ENCODE measurements at places on chromosomes 16 and 17. TPM values are rescaled to one million over a fixed set of nuclear protein-coding genes. Genes with fewer than 3 reads are reported as not detected.

DNA sequence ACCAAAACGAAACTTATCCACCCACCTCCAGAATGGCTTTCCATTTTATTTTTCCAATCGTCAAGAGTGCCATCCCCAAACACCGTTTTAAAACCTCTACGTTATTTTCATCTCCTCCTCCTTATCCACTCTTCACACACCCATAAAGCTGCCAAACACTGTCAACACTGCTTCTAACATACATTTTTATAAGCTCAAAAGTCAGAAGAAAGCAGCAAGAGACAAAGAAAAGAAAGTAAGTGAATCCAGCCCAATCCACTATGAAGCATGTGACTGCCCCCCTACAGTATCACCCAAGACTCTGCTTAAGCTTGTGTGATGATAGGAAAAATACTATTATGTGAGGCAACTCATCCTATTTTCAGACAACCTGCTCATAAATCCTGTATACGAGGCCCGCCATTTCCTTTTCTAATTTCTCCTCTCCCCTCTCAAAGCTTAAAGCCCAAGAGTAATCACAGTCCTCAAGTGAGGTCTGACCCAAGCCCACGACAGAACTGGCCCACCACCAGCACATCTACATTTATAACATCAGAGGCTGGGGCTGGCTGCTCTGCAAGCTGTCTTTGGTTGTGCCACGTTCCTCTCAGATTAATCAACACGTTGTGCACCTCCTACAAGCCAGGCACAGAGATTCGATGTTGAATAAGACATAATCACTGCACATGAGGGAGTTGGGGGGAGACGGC lies 16.3 kb downstream of the USP31 start:
- DNase-seq, result no peak
- peaks cover 28% of the 10 kb centered on the region for H3K4me1 ChIP-seq
- H3K4me3 ChIP-seq, result peak overlapping the region; percentile 43
- H3K27me3 ChIP-seq, result no peaks in the 10 kb centered on the region
- no peaks in the 10 kb centered on the region for H3K36me3 ChIP-seq
- peak overlapping the region; percentile 71 for H3K27ac ChIP-seq

- no peaks in the 10 kb centered on the region for H3K27me3 ChIP-seq
- H3K36me3 ChIP-seq, result no peaks in the 10 kb centered on the region
- DNase-seq, result no peak
- H3K27ac ChIP-seq, result no peak overlapping the region
These were observed 238.0 kb upstream of the TBX2 start for GRCh38 chr17:61161615-61162134.

DNA sequence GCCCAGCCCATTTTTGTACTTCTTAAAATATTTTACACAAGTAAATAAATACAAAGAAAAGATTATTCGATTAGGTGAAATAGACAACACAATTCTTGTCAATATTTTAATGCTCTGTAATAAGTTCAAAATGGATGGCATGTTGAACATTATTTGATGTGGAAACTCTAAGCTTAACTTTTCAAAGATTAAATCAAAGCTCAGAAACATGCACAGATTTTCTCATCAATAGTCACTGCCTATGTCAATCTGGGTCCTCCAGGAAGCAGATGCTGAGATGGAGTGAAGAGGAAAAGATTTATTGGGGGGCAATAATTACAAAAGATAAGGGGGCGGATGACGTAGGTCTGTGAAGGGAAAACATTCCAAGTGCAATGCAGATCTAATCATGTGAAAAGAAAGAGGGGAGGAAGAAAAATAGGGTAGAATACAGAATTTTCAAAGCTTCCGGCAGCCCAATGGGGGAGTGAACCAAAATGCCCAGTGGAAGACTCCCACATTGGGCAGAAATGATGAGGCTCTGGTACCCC lies 50.5 kb downstream of the COPRS start:
- no peaks in the 10 kb centered on the region for H3K36me3 ChIP-seq
- H3K27me3 ChIP-seq, result no peaks in the 10 kb centered on the region
- H3K27ac ChIP-seq, result no peak overlapping the region
- H3K4me3 ChIP-seq, result no peak overlapping the region
- H3K4me1 ChIP-seq, result no peaks in the 10 kb centered on the region
- no peak for DNase-seq

DNA sequence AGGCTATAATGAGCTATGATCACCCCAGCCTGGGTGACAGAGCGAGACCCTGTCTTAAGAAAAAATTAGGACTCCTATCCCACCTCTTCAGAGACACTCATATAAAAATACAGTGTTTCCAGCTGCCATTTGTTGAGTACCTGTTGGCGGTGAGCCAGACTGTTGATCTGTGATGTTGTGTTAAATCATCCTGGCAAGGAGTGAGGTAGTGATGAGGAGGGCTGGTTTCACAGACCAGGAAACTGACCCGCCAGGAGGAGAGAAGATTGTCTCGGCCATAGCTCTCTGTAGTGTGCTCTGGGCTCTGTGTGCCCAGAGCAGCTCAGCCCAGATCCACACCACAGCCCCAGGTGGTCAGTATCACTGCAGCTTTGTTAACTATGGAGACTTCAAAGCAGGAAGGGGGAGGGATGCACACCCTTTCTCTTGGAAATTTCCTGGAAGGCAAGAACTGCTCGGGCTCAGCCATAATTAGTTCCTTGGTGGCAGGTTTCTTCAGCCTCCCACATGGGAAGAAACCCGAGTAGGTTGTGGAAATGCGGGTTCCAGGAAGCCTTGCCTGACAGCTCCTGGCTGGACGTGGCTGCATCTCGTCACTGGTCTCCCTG lies 343.0 kb downstream of the SNX29 start:
- H3K4me3 ChIP-seq, result no peak overlapping the region
- no peaks in the 10 kb centered on the region for H3K4me1 ChIP-seq
- H3K36me3 ChIP-seq, result no peaks in the 10 kb centered on the region
- no peaks in the 10 kb centered on the region for H3K27me3 ChIP-seq
- H3K27ac ChIP-seq, result no peak overlapping the region

- no peak overlapping the region for H3K27ac ChIP-seq
- DNase-seq, result no peak
- no peaks in the 10 kb centered on the region for H3K27me3 ChIP-seq
- H3K4me1 ChIP-seq, result peaks cover 6% of the 10 kb centered on the region
- H3K36me3 ChIP-seq, result no peaks in the 10 kb centered on the region
- no peak overlapping the region for H3K4me3 ChIP-seq
These were observed 7.3 kb downstream of the ARHGAP27 start for GRCh38 chr17:45425125-45425983.

GRCh38 chr16:66041907-66042306 lies 324.6 kb upstream of the CDH5 start:
- no peaks in the 10 kb centered on the region for H3K27me3 ChIP-seq
- no peaks in the 10 kb centered on the region for H3K36me3 ChIP-seq
- H3K27ac ChIP-seq, result no peak overlapping the region
- no peak overlapping the region for H3K4me3 ChIP-seq

DNA sequence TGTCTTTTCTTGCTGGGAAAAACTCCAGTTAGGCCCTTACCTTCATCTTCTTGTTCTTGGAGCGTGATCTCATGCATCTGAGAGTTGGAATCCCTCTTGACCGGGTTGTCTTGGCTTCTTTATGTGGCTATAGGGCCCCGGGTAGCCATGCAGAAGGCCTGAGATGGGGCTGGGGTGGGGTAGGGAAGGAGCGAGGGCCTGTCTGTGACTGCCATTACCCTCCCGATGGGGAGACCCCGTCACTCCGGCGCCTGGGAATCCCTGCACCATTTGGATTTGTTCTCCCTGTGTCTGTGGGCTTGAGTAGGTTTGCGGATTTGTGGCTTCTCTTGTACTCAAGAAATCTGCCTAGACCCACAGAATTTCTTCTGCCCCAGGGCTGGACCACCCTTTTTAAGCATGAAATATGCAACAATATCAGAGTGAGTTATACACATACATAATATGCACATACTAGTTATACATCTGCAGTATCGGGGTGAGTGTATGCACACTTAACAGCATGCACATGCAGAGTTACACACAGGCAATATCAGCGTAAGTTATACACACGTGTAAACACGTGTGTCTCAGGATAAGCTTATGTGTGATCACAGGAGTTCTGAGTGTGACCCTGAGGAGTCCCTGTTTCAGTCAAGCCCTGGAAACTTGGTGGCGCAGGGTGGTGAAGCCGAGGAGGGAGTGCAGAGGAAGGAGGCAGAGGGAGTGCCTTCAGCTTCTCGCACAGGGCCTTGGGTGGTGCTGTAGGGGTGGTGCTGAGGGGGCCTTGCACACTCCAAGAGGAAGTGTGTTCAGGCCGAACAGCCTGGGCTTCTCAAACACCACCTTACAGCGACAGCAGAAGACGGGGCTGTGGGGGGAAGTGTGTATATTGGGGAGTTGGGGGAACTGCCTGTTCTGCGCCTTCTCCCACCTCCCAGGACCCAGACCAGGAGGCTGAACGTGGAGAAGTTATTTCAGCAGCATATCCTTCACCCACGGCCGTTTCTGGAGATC lies 18.5 kb downstream of the CCDC42 start:
- H3K27me3 ChIP-seq, result no peaks in the 10 kb centered on the region
- H3K4me1 ChIP-seq, result no peaks in the 10 kb centered on the region
- no peaks in the 10 kb centered on the region for H3K36me3 ChIP-seq
- H3K4me3 ChIP-seq, result no peak overlapping the region
- no peak for DNase-seq

DNA sequence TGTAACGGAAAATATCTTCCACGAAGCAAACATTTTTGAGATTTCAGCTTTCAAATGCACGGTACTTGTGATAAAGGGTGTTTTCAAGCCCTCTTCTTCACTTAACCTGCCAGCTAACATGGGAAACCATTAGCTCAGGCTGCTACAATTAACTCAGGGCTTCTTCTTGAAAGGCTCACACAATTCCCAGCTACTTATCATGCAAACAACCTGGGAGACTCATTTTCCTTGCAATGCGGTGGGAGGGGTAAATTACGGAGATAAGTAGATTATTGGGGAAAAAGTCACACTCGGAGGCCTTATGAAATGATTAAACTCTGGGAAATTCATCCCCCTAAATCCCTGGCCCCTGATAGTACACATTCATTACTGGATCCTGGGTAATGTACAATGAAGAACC lies 266.4 kb downstream of the STX8 start:
- no peaks in the 10 kb centered on the region for H3K4me1 ChIP-seq
- H3K27me3 ChIP-seq, result no peaks in the 10 kb centered on the region
- H3K36me3 ChIP-seq, result no peaks in the 10 kb centered on the region
- H3K4me3 ChIP-seq, result no peak overlapping the region

DNA sequence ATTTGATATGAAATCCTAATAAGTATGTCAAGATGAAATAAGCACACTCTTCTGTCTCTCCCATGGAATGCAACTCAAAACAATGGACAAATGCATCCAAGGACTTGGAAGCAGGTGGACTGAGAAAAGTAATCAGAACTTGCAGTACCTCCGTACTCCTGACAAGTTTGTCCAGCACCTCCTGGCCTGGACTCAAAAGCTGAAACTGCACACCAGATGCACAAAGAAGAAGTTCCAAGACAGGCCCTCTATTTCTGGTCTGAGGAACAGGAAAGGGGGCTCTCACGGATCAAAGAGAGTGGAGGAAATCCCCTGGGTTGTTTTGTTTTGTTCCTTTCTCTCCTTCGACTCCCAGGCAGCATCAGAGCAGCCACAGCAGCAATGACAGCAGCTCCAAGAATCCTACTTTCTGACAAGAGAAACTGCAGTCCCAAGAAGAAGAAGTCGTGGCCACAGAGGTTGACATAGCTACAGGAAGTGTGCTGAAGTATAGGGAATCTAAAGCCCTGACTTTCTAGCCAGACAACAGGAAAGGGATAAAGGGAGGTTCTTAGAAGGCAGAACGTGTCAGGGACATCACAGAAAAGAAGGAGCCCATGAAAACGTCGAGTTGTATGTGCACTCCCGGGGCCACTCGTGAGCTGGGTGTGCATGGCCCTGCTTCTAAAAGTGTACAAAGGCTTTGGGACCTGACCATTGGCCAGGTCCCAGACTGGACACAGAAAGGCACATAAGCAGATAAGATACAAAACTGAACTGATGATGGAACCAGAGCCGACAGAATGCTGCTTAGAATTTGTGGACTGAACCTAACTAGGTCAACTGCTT lies 29.3 kb downstream of the AKAP10 start:
- no peak overlapping the region for H3K4me3 ChIP-seq
- no peak overlapping the region for H3K27ac ChIP-seq
- no peak for DNase-seq
- no peaks in the 10 kb centered on the region for H3K27me3 ChIP-seq
- H3K4me1 ChIP-seq, result peaks cover 13% of the 10 kb centered on the region

- peaks cover 23% of the 10 kb centered on the region for H3K4me1 ChIP-seq
- no peaks in the 10 kb centered on the region for H3K36me3 ChIP-seq
- DNase-seq, result peak; percentile 92
- H3K4me3 ChIP-seq, result peak overlapping the region; percentile 48
- no peaks in the 10 kb centered on the region for H3K27me3 ChIP-seq
These were observed 62.9 kb downstream of the ADCY9 start for GRCh38 chr16:4053301-4053845.

- H3K27me3 ChIP-seq, result no peaks in the 10 kb centered on the region
- H3K27ac ChIP-seq, result peak overlapping the region; percentile 94
- peaks cover 69% of the 10 kb centered on the region for H3K4me1 ChIP-seq
- DNase-seq, result peak; percentile 72
- peak overlapping the region; percentile 31 for H3K4me3 ChIP-seq
- no peaks in the 10 kb centered on the region for H3K36me3 ChIP-seq
These were observed 41.8 kb upstream of the ARL4D start for GRCh38 chr17:43356999-43357398.

DNA sequence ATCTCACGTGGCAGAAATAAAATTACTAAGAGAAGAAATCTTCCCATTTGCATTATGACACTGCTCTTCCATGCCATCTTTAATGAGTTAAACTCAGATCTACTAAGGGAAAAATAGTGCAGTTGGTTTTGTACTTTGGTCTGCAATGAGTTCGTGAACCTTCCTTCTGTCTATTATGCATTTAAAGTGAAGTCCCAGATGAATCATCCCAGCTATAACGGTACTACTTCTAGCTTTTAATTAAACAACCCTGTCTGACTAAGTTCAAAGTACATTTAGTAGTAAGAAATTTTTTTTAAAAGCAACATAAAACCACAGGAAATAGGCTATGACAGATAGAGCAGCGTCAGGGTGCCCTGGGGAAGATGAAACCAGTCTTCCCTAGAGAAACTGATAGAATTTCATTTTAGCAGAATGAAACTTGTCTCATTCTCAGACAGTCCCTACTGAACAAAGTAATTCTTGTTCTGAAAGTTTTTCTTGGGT lies 1.8 kb downstream of the TMIGD1 start:
- no peak for DNase-seq
- no peak overlapping the region for H3K4me3 ChIP-seq
- H3K27me3 ChIP-seq, result peaks cover 4% of the 10 kb centered on the region
- H3K4me1 ChIP-seq, result no peaks in the 10 kb centered on the region
- no peak overlapping the region for H3K27ac ChIP-seq
- no peaks in the 10 kb centered on the region for H3K36me3 ChIP-seq

- peaks cover 36% of the 10 kb centered on the region for H3K4me1 ChIP-seq
- DNase-seq, result no peak
- H3K36me3 ChIP-seq, result peaks cover 5% of the 10 kb centered on the region
- no peaks in the 10 kb centered on the region for H3K27me3 ChIP-seq
- H3K27ac ChIP-seq, result peak overlapping the region; percentile 91
- H3K4me3 ChIP-seq, result peak overlapping the region; percentile 82
These were observed 908 bp upstream of the CLUH start for GRCh38 chr17:2712300-2713043.

- no peak overlapping the region for H3K4me3 ChIP-seq
- H3K36me3 ChIP-seq, result no peaks in the 10 kb centered on the region
- H3K27ac ChIP-seq, result no peak overlapping the region
These were observed 1.3 kb downstream of the LYRM9 start for GRCh38 chr17:27891841-27892240.

The SULT1A1 gene
- total RNA-seq, result 8.1 TPM

The OR2C1 gene
- not detected for total RNA-seq

The HSD17B2 gene
- total RNA-seq, result not detected

The KCNH4 gene
- total RNA-seq, result 0.08 TPM

The TPSG1 gene
- total RNA-seq, result not detected

The TNK1 gene
- total RNA-seq, result 0.82 TPM

The CACNG1 gene
- total RNA-seq, result 36.9 TPM

The PLD6 gene
- total RNA-seq, result 5.4 TPM
